Activated effector memory CD4-positive, alpha-beta T cell treated with anti-CD3 and anti-CD28 coated beads, Interleukin-2, amount 50 U/mL, for 16 hours (primary cell): ENCODE measurements at places on chromosomes 3 and 15.

DNA sequence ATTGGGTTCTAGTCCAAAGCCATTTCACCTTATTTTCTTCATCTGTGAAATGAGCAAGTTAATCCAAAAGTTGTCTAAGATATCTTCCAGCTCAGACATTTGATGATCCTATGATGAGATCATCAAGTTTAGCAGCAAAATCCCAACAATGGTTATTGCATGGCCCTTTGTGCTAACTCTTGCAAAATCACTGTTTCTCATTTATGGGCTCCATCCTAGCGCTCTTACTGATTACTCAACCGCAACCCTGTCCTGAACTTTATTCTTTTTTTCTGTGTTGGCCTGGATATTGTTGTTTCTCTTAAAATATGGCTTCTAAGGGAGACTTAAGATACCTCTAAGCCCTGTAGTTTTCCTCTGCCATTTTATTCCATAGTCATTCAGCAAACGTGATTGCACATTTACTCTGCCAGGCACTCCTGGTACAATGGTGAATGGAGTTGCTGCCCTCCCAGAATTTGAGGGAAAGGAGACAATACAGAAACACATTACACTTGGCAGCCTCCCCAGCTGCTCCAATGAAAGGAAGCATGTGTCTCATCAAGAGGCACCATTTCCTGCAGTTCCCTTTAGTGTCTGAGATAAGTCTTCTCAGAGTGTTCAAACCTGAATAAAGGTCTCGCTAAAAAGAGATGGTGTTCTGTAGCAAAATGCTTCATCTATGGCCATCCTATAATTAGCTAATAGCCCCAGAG lies 4.4 kb downstream of the GXYLT2 start:
- no peak for DNase-seq

DNA sequence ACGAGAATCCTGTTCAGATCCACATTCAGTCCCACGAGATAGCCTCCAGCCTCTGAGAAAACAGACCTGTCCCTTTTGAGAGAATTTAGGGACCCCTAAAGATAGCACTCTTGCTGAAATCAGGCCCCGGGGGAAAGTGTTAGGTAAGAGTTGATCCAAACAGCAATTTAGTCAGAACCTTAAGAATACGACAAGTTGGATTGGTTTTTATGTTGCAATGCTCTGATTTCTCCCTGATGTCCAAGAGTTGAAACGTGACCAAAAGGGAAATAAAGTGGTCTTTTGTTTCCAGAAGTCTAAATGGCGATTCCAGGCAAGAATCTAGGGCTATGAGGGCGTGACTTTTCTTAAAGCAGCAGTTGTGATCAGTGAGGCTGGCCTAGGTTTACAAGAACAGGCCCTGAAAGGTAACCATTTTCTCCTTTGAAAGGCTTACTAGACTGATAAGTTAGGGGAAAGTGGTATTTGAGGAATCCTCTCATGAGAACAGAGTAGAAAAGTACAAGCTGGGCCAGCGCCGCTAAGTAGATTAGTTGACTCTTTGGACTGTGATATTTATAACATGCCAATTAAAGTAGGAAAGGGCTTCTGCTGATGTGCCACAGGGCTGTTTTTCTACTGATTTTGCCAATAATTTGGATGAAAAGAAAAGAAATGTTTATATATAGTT lies 4.9 kb downstream of the MAN2A2 start:
- DNase-seq = no peak

- no peak for DNase-seq
Measured at GRCh38 chr3:59878038-59878427, 828.2 kb upstream of the CFAP20DC start.

DNA sequence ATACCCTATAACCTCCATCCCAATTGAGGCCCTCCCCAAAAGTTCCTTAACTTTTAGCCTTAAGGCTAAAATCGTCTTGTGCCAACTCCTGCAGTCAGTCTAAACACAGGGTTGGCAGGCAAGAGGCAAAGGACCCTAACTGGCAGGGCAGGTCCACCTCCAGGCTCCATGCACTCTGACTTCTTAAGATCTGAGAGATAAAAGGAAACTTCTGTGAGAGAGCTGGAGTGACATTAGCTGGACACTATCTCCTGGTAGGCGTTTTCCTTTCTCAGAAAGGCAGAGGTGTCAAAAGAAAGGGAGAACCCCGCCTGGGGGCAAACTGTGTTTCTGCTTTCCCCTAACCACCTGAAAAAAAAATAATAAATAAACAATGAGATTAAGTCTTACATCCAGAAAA lies 3.6 kb downstream of the CHSY1 start:
- no peak for DNase-seq

DNA sequence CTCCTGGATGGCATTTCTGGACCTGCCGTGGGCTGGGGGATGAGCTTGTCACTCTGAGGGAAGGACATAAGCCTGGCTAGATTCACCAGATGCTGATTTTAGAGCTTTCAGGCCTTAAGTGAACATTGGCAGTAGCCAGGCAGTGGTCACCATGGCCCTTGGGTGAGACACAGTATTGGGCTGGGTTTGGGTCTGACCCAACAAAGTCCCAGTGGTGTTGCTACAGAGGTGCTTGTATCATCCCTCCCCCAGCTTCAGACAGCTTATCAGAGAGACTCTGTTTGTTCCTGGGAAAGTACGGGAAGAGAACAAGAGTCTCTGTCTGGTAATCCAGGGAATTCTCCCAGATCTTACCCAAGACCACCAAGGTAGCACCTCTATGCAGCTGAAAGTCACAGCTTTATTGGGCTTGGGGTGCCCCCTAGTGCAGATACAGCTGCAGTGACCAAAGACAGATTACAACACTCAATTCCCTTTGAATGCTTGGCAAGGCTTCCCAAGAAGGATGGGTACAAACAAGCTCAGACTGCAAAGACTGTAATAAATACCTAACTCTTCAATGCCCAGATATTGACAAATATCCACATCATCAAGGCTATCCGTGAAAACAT lies 9.8 kb upstream of the RUVBL1 start:
- peak; percentile 82 for DNase-seq

GRCh38 chr3:135238871-135239614 lies 444.0 kb downstream of the EPHB1 start:
- DNase-seq = no peak
